CD4-positive, alpha-beta T cell treated with Interleukin-12 subunit alpha and Interleukin-12 subunit beta, for 1 hour (primary cell): ENCODE measurements at places on chromosomes 3 and 15.

DNA sequence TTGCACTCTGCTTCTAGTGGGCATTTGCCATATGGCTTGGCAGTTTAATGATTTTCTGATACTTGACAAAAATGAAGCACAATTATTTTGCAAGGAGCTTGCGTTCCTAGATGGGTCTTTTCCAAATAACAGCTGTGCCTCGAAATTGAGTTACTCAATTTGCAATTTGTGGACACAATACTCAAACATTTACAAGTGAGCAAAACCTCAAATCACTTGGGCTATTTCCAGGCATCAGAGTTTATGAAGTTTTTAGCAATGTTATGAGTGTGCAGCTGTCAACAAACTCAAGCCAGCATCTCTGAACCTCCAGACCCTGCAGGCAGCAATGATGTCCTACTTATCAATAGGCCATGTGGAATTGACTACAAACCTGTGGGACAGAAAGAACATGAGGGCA, 41.3 kb downstream of the NMNAT3 start:
- DNase-seq: no peak

- DNase-seq: no peak
These were observed 19.7 kb upstream of the CCDC174 start for GRCh38 chr3:14631687-14632441.

GRCh38 chr3:78589778-78590177, 1178.0 kb downstream of the ROBO1 start:
- DNase-seq: no peak

GRCh38 chr3:136818191-136818768, 646 bp upstream of the SLC35G2 start:
- peak; percentile 40 for DNase-seq

GRCh38 chr3:4644951-4645350, 151.8 kb downstream of the ITPR1 start:
- no peak for DNase-seq

- DNase-seq: no peak
These were observed 145.8 kb downstream of the TPRA1 start for GRCh38 chr3:127444761-127445160.

DNA sequence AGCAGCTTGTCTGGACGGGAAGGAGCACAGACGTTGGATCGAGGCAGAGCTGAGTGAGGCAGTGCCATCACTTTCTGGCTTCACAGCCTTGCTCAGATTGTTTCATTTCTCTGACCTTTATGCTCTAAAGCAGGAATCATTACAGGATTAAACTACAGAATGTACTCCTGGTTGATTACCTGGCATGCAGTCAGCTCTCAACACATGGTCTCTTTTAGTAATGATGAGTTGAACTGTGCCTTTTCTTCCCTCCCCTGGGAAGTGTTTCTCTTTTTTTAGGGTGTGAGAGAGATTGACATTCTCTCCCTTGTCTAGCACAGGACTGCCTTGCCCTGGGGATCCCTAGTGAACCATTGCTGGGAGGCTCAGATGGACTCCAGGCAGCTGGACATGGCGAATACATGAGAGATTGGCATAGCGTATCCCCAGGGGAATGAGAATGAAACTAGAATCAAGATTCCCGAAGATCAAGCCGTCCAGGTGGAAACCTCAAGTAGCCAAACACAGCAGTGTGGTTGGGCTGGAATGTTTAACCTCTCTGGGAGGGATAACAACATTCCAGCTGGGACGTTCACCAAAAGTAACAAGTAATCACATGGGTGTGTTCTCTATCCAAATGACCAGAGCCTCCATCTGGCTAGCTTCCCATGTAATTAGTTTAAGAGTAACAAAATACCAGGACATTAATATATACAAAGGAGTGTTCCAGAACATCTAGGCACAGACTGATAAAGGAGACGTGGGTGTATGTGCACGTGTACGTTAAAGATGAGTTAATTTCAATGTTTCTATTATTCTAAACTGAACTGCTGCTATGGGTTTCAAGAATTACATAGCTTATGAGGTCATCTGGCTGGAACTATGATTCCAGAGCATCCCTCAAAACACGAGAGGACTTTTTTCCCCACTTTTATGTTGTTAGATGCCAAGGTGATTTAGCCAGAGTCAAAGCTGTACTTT, 118.6 kb upstream of the NR2E3 start:
- DNase-seq: no peak

DNA sequence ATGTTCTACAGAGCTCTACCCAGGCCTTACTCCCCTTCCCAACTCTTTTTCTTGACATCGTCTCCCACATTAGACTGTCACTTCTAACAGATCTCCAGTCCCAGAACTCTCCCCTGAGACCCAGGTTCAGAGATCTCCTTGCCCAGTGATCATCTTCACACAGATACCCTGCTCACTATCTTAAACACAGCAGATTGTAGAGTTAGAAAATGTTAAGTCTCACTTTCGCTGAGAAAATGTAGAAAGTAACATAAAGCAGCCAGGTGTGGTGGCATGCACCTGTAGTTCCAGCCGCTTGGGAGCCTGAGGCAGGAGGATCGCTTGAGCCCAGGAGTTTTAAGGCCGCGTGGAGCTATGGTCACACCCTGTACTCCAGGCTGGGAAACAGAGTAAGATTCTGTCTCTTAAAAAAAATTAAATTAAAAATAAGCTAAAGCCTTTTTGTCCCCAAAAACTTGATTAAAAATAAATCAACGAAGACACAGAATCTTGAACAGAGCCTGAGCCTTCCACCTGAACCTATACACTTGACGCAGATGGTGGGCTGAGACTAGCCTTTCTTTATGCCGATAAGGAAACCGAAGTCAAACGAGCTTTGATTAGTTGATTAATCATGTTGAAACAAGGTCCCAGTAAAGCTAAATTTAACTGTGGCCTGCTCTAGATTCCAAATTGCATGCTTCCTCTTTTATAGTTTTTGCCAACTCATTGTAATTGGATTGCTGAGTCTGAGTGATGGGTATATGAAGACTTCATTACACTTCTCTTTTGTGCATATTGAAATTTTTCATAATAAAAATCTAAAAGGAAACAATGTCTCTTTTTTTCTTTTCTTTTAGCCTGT, 31.3 kb upstream of the BLM start:
- no peak for DNase-seq

- DNase-seq: no peak
These were observed 33.5 kb upstream of the SLC6A6 start for GRCh38 chr3:14368885-14369284.
